ENCODE measurements at places on chromosomes 12 and 14. TPM values are rescaled to one million over a fixed set of nuclear protein-coding genes. Genes with fewer than 3 reads are reported as not detected.

Gene THTPA
- 26.0 TPM for total RNA-seq

- no peak for DNase-seq
Measured at GRCh38 chr12:131783915-131784541, 44.2 kb upstream of the MMP17 start.

Gene C12orf50
- not detected for total RNA-seq

Gene SLC39A5
- not detected for total RNA-seq

- no peak for DNase-seq
Measured at GRCh38 chr12:47134005-47134404, 54.2 kb upstream of the AMIGO2 start.

DNA sequence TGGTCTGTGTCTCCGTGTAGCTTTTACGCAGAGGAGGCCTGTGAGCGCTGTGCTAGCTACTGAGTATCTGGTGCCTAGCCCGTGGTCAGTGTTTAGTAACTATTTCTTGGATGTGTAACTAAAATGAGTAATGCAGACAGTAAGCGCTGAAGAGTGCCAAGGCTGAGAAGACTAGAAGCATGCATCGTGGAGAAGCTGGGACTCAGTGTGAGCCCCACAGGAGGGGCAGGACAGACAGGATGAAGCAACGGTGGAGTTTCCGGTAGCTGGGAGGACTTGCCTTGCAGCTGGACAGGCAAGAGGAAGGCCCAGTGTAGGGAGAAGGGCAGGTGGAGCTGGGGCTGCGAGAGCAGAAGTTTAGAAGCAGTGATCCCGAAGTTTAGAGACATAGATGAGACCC, 233.4 kb upstream of the FKBP4 start:
- no peak for DNase-seq

Gene DBX2
- total RNA-seq, result 0.08 TPM

Gene PROX2
- not detected for total RNA-seq
